ENCODE measurements at places on chromosomes 16 and 17.

GRCh38 chr17:62761884-62762283 is 46.2 kb downstream of the MARCHF10 start:
- no peak for DNase-seq

DNA sequence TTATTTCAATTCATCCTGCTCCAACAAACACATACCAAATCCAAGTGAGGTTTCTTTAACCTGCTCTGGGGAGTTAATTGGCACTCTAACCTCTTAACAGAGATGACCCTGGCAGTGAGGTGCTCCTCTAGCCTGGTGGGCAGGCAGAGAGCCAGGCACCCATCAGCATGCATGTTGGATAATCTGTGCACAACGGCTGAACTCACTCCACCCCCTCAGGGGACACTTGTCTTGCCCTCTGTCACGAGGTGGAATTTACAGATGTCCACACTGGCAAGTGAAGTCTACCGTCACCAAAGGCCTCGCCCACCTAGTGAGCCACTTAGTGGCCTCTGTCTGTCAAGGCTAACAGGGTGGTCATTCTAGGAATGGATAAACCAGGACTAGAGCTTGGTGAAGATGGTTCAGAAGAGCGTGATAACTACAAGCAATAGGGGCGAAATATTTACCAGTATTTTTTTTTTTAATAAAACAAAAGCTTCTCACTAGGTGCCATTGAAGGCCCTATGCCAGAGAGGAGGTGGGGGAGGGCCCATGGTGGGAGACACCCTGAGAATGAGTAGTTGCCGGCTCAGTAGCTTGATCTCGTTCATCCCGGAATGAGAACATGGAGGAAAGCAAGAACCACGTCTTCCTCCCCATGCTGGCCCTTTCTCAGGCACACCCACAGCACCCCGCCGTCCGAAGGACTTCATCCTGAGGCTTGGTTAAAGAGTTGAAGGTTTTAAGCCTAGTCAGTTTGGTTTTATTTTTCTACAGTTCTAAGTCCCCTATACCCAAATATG is 25.2 kb downstream of the PLD6 start:
- no peak for DNase-seq

DNA sequence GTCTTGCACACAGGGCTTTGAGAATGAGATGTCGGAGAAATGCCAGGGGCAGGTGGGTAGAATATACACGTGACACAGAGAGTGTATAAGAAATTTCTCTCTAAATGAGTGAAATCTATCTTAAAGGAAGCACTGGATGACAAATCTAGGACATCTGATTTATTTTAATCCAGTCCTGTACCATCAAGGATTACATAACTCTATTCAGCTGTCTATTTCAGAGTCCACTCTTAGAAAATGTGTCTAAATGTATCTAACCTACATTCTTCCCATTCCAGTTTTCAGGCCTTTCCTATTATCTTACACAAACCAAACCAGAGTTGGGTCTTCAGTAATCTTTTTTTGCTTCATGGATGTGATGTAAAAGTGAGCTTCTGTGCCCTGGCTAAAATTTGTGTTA is 181.9 kb downstream of the CNTNAP4 start:
- no peak for DNase-seq

GRCh38 chr17:56099649-56100048 is 53.6 kb upstream of the ANKFN1 start:
- no peak for DNase-seq

DNA sequence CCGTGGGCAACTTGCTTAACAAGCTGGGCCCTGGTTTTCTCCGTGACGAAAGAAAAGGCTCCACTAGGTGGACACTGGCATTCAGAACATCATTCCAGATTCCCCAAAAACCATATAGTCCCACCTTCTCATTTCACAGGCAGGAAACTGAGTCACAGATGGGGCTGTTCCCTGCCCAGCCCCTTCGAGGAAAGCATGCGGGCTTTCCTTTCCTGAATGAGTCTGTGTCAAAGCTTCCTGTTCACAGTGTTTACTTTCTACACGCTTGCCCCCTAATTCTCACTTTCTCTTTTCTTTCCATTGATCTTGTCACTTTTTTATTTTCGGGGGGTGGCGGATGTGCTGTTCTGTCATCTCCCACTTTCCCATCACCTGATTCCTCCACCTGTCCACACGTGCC is 10.3 kb upstream of the LGALS9 start:
- DNase-seq, result no peak

- DNase-seq, result no peak
Measured at GRCh38 chr17:11140501-11140900, 100.5 kb upstream of the SHISA6 start.

DNA sequence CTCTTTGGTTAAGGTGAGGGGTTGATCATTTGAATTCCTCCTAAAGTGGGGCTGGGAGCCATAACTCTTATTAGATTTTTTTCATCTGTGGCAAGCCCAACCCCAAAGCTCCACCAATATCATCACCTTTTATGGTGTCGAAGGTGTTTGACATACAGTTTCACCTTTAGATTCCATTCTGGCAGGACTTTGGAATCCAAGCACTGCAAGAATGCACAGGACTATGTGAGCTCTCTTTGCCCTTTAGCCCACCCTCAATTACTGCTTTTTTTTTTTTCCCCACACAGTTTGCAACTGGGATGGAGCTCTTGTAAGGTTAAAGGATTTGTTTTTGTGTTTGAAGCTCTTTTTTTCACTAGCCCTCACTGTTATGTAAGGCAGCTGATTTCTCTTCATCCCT is 154.0 kb upstream of the KCNJ16 start:
- no peak for DNase-seq

GRCh38 chr17:70086516-70086915 is 11.5 kb downstream of the KCNJ16 start:
- DNase-seq, result no peak
